Non-pigmented ciliary epithelial cell (primary cell): ENCODE measurements at places on chromosomes 16 and 17.

DNA sequence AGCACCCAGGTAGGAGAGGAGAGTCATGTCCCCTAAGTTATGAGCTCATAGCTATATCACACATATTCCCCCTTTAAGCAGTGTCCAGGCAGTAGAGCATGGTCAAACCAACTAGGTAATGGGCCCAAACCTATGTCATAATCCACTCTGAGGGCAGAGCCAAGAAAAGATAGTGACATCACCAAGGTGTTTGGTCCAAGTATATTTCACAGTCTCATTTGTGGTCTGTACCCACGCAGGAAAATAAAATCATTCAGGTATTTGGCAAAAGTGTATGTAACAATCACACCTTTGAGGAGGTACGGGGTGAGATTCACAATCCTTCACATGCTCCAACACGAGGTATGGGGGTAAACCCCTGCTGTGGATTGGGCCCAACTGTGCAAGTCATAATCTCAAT lies 2112.8 kb downstream of the TP53TG3F start:
- no peak for DNase-seq

GRCh38 chr16:56345406-56346050 lies 79.8 kb downstream of the AMFR start:
- DNase-seq, result no peak

- DNase-seq, result no peak
These were observed 246.7 kb upstream of the TBX2 start for GRCh38 chr17:61152898-61153297.

- no peak for DNase-seq
These were observed 507.5 kb upstream of the HSBP1 start for GRCh38 chr16:83300326-83300725.

- no peak for DNase-seq
These were observed 38.3 kb downstream of the MAP2K6 start for GRCh38 chr17:69452664-69453260.

DNA sequence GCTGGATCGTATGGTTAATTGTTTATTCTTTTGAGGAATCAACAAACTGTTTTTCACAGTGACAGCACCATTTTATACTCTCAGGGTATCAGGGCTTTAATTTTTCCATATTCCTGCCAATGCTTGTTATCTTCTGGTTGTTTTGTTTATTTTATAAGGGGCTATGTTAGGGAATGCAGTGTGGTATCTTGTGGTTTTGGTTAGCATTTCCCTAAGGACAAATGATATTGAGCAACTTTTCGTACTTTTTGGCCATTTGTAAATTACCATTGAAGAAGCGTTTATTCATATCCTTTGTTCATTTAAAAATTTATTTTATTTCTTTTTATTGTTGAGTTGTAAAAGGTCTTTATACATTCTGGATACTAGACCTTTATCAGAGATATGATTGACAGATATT lies 322.0 kb upstream of the SALL1 start:
- no peak for DNase-seq

DNA sequence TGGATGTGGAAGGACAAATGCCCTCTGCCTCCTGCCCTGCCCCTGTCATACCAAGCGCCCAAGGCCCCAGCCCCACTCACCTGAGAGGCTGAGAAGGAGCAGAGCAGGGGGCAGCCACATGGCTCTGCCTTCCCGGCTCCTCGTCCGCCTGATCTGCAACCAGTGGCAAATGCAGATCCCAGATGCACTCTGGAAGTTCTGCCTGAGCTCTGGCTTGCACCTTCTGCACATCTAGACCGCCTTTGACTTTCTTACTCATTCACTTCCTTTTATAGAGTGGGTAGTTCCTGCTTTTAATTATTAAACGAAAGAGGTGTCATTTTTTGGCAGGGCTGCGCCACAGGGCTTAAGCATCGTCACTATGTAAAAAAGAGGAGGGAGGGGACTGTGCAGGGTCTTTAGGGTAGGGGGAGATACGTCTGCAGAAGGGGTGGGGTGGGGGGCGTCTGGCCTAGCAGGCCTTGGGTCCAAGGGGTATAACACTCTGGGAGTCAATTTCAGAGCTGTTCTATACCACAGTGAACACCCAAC lies at the start of gene CD300LB:
Gene CD300LB (minus strand): TSS at position 245 of the 531 bp plus-strand sequence. CDS start 125 bp downstream, at position 120.
- no peak for DNase-seq

DNA sequence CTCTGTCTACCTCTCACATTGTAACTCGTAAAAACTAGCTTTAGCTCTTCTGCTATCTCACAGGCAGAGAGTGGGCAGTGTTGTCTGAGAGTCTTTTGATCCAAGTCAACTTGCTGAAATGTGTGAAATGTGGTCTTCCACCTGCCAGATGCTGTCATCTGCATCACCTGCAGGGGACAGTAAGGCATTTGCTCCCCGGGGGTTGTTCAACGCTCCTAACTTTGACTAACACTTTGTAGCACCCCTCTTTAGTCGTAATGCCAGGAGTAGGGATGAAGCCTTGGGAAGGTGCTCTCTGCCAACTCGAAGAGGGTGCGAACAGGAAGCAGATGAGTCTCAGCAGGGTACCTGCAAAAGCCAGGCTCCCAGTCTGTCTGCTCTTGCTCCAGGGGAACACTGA lies 36.1 kb downstream of the SNX11 start:
- no peak for DNase-seq

DNA sequence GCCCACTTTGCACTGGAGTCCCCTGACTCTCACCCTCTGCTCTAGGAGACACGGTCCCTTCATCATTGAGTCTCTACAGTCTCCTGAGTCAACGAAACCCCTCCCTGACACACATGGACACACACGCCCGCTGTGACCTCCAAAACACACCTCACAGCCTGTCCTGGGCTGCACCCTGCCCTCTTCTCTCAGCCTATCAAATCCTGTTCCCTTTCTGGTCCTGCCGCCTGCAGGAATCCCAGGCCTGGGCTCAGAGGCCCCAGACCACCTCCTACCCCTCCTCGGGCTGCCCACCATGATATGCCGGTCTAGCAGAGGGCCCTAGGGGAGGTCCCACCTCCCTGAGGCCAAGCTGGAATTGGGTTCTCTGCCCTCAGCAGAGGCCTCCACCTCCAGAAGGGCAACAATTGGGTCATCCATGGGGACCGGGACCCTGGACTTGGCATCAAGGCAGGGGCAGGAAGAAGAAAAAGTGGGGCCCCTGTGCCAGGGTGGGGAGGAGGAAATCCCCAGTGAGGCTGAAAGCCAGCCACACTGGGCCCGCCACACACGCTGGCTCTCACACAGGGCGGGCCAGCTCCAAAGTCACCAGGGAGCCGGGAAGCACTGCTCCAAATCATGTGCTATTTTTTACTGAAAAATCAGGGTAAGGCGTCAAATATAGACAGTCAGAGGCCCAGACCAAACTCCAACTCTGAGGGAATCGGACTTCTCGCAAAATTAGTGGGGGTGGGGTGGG lies 3.4 kb downstream of the PPP1R9B start:
- no peak for DNase-seq

DNA sequence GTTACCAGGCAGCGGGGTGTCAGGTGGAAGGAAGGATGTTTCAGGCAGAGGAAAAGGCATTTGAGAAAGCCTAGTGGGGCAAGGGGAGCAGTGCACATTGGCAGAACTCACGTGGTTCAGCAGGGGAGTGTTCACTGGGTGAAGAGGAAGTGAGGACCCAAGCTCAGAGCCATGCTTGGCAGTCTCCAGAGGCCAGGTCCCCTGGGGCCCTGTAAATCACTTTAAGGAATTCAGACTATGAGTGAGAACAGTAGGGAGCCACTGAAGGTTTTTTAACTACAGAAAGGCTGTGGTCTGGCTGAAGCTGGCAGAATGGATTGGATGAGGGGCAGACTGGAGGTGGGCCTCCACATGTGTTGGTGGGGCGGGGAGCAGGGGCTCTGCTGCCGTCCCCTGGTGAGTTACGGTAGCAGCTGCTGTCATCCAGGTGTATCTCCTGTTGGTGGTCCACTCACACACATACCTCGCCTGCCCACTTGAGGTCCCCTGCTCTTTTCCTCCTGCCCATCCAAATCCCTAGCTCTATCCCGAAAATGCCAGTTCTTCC lies 5.1 kb downstream of the CLEC16A start:
- no peak for DNase-seq

GRCh38 chr16:82694239-82694874 lies 67.6 kb downstream of the CDH13 start:
- DNase-seq, result peak; percentile 35

DNA sequence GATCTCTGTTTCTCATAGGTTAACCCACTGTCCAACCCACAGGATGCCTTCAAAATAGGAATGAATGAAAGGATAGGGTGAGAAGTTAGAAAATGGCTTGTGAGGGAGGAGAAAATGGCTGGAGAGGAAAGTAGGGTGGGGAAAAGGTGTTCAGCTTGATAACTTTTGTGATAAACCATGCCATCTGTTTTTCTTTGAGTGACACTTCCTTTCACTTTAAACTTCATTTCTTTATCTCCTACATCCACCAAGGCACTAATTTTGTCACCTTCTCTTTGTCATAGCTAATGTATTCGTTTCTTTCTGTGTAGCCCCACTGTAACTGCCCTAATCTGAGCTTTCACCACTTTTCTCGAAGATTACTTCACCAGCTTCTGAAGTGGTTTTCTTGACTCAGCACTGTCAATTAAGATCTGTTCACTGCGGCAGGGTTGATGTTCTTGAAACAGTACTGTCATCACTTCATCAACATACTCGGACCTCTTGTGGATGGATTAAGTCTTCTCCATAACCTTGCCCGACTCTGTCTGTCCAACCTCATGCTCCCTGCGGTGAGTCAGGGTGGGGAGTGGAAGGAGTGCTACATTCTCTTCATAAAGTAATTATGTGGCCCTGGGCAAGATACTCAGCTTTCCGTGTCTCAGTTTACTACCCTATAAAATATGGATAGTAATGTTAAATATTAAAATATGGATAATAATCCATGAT lies 5.5 kb upstream of the KRT10 start:
- no peak for DNase-seq

DNA sequence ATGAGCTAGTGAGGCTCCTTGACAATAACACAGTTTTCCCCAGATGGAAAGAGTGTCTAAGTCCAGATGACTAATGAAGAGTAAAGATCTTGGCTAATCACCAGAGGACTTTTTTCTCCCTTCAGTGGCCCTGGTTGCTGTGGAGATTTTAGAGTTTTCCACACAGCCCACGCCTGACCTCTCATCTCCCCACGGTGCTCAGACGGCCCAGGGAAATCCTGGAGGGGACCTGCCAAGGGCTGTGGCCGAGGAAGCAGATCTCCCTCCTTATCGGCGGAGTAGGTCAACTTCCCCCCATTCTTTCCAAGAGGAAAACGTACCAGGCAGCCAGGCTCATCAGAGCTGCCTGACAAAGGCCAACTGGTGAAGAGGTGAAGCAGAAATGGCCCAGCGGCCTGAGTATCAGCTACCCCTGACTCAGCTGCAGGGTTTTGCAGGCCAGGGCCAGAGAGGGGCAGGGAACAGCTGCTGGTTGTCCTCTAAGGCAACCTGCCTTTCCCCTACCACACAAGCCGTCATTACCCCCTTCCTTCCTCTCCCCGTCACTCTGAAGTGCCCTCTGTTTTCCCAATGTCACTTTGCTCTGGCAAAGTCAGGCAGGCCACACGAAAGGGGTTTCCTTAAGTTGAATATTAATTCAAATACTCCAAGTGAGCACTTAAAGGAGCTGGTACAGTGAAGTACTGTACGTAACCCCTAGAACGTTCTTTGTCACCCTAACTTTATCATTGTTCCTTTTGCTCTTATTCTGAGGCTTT lies 140.2 kb upstream of the ADAMTS18 start:
- no peak for DNase-seq

DNA sequence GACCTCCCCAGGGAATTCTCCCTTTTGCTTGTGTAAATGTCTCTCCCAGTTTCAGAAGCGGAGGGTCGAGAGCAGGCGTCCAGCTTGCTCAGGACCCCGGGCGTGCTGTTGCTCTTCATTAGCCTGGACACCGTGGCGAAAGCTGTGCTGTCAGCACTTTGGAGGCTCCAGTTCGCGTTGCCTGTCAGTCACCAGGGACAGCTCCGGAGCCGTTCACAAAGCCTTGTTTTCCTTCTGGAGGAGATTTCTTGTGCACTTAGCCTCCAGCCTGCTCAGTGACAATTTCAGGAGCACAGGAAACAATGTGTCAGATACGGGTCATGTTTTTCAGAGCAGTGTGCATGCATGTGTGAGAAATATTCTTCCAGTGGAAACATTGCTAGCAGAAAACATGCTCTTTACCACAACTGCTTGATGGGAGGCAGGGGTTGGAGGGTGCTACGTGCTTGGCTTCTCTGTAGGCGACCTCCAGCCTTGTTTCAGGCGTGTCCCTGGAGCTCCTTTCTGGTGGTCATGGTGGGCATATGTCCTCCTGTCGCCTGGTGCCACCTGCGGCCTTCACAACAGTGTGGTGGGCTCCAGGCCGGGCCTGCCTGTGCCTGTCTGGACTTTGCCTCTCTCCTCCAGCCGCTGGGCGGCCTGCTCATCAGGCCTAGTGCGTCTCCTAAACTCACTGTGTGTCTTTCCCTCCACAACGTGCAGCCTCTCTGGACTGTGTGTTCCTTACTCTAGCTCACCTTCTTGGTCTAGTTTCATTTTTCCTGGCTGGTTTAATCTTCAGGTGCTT lies 29.0 kb downstream of the ZNF750 start:
- no peak for DNase-seq

DNA sequence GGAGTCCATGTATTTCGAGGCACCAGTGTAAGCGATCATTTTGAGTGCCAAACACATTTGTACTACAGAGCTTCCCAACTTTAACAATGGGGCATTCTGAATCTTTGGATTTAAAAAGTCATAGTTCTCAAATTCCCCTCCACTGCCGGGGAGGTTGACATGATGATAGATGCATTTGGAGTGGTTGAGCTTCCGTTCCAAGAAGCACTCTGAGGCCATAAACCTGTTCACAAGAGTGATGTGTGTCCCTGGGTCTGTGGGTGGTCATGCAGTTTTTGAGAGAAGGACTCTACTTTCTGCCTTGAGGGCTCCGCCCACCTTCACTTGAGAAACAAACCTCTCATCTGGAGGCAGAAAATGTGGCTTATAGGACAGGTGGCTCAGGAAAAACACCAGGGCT lies 43.7 kb downstream of the IRX5 start:
- DNase-seq, result no peak

GRCh38 chr16:59635674-59636073 lies 901.6 kb upstream of the GOT2 start:
- peak; percentile 51 for DNase-seq

GRCh38 chr16:69150146-69150865 lies 17.9 kb downstream of the UTP4 start:
- no peak for DNase-seq

GRCh38 chr17:18993905-18994526 lies 10.5 kb downstream of the FAM83G start:
- DNase-seq, result no peak

DNA sequence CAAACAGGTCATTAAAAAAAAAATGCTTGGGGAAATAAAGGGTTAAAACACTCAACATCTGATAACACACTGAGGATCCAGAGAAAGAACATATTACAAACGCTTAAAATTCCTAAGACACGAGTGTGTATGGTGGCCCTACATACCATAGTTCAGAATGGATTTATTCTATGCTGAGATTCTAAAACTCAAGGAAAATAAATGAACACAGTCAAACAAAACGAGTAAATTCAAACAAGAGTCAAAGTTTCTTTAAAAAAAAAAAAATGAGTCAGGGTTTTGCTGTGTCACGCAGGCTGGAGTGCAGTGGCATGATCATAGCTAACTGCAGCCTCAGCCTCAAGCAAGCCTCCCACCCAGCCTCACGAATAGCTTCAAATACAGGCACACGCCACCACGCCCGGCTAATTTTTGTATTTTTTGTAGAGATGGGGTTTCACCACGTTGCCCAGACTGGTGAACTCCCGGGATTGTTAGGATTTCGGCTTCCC lies 17.4 kb downstream of the CRK start:
- DNase-seq, result peak; percentile 40
